ENCODE measurements at places on chromosomes 1 and 21. TPM values are rescaled to one million over a fixed set of nuclear protein-coding genes. Genes with fewer than 3 reads are reported as not detected.

GRCh38 chr21:33067043-33067442, 2.9 kb upstream of the OLIG1 start:
- DNase-seq, result no peak

The DTL gene
- 92.0 TPM for total RNA-seq

GRCh38 chr1:29057700-29058099, 66.0 kb downstream of the TMEM200B start:
- DNase-seq, result no peak

GRCh38 chr1:245549996-245550719, 395.4 kb downstream of the KIF26B start:
- DNase-seq, result no peak

GRCh38 chr1:171372418-171373084, 58.6 kb downstream of the FMO4 start:
- DNase-seq, result no peak

The ERG gene
- not detected for total RNA-seq

The OR2T33 gene
- not detected for total RNA-seq

DNA sequence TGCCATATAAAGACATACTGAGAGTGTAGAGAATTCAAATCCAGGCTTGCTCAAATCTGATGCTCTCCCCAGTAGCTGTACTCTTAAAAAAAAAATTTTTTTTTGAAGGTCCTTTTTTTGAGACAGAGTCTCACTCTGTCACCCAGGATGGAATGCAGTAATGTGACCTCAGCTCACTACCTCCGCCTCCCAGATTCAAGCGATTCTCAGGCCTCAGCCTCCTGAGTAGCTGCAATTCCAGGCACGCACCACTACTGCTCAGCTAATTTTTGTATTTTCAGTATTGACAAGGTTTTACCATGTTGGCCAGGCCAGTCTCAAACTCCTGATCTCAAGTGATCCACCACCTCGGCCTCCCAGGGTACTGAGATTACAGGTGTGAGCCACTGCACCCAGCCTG, 28.7 kb downstream of the STYXL2 start:
- no peak for DNase-seq

The GPR3 gene
- 1.7 TPM for total RNA-seq

The DPM3 gene
- total RNA-seq, result 37.1 TPM

DNA sequence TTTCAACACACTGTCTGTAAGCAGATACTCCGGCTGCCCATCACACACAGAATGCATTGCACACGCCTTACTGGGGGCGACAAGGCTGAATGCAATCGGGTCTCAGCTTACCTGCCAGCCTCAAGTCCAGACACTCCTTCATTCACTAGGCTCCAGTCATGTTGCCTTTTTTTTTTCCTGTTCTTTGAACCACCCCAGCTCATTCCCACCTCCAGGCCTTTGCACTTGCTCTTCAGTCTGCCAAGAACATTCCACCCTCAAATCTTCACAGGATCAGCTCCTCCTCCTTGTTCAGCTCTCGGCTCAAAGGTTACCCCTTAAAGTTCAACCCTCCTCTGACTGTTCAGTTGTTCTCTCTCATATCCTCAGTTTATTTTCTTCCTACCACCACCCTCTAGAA, 181.9 kb upstream of the ESRRG start:
- DNase-seq, result no peak

DNA sequence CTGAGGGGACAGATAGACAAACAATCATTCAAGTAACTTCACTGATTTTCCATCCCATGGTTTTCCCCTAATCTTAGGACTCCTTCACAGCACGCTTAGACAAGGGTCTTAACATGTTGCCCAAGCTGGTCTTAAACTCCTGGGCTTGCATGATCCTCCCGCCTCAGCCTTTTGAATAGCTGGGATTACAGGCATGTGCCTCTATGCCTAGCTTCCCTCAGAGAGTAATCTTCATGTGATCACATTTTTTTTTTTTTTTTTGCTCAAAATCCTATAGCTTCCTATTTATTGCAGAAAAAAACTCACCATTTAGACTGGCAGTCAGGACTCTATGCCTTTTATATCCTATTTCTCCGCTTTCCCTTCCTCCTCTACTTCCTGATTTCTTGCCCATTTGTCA, 90.4 kb upstream of the DPH5 start:
- DNase-seq, result no peak

DNA sequence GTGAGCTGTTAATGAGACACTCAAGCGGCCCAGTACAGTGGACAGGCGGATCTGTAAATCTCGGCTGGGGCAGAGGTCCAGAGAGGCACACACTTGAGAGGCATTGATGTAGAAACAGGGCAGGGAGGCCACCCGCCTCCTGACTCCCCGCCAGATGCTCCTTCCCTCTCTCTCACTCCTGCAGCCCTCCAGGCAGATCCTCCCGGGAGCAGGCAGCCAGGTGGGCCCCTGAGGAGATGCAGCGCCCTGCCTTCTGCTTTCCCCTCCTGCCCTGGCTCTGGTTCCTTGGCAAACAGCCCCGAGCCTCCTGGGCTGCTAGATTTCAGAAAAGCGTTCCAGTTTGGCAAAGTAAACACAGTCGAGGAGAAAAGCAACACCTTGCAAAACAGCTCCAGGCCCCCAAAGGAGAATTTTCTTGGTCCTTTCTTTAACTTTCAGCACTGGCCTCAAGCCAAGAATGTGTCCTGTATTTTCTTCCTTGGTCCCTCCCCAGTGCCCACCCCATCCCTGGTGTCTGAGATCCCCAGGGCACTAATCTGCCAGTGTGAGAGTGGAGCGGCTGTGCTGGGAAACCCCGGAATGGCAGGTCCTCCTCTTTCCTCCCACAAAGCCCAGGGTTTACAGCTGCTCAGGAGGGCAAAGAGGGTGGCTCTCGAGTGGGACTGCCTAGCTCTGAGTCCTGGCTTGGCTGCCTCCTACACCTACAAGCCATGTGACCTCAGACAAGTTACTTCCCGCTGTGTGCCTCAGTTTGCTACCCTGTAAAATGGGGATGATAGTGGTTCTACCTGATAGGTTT, 29.4 kb upstream of the IFNLR1 start:
- DNase-seq, result no peak

DNA sequence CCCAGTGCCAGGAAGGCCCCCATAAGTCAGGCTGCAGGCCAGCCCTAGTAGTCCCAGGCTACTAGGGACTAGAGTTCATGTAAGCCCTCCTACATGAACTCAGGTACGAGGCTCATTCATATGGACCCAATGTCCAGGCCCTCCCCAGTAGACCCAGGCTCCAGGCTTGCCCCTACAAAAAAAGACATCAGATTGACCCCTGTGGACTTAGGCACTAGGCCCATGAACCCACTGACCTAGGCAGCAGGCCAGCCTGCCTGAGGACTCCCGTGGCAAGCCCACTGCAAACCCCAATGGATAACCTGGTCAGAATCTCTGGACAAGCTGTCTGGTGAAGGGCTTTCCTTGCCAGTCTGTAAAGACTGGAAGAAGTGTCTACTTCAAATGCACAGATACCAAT, 51.2 kb downstream of the TNNI3K start:
- no peak for DNase-seq

DNA sequence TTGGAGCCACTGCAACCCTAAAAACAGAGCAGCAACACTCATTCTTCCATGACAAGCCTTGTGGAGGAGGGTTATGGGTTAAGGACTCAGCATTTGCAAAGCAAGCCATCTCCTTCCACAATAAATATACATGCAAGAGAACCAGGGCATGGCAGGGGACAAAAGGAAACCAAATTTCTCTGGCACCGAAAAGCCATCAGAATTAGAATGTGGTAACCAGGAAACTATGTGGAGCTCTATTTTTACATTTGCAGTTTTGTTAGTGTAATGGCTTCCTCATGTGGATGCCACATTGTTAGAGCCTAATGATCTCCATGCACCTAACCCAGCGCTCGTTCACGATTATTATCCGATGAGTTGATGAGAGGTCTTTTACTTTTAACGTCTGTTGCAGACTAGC, 91.7 kb downstream of the NAV1 start:
- no peak for DNase-seq

GRCh38 chr1:78833491-78833890, 173.0 kb downstream of the ADGRL4 start:
- DNase-seq, result no peak

DNA sequence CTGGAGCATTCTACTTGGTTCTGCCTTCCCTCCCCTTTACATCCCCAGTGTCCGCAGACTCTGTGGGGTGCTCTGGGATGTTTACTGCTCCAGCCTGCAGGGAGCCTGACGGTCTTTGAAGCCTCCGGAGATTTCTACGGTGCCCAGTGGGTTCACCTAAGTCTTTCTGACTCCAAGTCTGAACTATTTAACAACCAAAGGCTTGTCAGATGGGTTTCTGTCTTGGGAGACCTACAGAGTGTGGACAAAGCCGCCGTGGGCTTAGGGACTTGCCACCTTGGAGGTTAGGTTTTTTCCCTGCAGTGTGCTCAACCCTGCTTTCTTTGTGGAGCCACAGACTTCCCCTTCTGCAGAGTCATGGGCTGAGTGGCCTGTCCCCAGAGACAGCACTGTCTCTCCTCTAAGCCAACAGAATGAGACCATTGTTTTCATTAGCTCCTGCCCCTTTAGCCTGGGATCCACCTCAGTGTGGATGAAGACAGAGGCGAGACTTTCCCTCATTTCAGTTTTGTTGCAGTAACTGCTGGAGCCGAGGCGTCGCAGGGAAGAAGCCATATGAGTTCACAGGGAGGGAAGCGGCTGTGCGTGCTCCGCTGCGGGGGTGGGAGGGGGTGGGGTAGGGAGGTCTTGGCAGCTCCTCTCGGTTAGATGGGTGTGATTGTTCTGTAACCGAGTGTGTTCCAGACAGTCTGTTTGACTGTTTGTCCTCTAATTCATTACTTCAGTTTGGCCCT, 120.7 kb downstream of the CNIH3 start:
- DNase-seq, result peak; percentile 20

The GSTM1 gene
- total RNA-seq, result 49.6 TPM

Measured in activated CD8-positive, alpha-beta T cell treated with anti-CD3 and anti-CD28 coated beads for 36 hours (primary cell).